NCI-H1417 treated with DMSO at 0.1 percent for 48 hours (cell line): ENCODE measurements at places on chromosomes 2 and 18.

DNA sequence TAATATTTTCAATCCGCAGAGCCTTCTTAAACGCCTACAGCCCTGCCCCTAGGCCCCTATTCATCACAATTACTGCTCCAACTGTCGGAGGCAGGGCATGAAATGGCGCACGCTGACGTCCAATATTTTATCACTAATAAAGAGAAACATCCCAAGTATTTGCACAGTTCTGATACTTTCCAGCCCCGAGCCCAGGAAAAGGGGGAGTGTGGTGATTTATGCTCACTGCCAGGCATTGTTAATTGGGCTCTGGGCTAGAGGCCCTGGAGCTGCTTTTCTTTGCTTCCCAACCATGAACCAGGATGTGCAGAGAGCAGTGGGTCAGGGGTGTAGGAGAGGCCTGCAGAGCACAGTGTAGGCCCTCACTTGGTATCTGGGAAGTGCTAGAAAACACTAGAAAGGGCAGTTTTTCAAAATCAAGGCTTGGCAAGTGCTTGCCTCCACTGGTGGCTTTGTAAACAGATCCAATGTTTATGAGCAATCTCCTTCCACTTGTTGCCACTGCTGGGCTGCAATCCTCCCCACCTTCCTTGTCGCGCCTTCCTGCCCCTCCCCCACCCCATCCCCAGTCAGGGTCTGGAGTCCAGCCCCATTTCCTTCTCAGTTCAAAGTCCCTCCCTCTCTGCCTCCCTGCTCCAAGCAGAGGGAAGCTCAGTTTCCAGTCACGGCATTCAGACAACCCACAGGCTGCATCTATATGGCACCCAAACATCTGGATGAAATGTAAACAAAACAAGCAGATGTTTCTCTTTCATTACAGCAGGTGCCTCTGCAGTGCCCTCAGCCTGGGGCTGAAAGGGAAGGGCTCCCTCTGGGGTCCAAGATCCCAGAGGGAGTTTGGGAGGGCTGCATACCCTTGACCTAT, 83.9 kb upstream of the PKDCC start:
- DNase-seq: no peak

DNA sequence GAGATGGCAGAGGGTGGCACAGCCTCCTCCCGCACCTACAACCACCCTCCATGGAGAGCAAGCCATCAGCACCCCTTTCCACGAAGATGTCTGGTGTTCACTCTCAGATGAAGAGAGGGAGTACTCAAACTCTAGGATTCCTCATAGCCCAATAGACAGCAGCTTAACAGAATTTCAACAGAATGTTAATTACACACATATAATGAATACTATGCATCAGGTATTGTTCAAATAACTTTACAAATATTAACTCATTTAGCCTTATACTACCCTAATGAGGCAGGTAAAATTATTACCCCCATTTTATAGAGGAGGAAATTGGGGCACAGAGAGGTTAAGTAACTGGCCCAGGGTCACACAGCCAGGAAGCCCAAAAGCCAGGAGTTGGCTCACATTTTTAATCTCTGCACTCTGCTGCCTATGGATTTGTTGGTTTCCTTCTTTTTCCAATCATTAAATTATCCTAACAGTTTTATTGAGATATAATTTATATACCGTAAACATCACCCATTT, 39.0 kb downstream of the HS1BP3 start:
- no peak for DNase-seq

DNA sequence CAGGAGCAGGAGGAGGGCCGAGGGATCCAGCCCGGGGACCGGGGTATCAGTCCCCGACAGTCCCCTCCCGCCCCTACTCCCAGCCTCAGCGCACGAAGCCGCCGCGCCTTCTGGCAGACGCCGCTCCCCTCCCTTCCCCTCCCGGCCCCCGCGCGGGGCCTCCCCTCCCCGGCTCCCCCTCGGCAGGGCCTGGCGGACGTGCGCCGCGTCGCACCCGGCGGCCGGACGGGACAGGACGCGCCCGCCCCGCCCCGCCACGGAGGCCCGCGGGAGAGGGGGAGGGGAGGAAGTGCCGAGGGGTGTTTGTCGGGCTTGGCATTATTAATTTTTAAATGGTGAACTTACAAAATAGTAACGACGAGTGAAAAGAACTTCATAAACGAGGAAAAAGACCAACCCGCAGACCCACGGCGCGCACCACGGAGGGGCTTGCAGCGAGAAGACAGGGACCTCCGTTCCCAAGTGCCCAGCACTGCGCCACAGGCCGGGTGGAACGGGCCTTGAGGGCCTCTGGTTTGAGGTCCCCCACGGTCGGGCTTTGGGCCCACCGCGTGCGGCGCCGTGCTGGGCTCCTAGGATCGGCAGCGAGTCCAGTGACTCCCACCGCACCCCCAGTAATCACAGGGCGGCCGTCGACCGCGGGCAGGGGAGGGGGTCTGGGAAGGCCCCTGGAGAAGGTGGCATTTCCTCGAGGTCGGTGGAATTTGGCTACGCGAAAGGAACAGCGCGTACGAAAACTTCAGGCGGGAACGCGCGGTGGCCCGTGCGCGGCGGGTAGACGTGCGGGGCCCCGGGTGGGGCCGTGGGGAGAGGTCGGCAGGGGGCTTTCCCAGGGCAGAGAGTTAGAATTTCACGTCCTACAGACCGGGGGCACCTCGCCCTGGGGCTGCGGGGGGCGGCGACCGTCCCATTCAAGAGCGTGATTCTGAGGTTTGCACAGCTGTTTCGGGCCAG, 954 bp upstream of the CTDSP1 start:
- no peak for DNase-seq

DNA sequence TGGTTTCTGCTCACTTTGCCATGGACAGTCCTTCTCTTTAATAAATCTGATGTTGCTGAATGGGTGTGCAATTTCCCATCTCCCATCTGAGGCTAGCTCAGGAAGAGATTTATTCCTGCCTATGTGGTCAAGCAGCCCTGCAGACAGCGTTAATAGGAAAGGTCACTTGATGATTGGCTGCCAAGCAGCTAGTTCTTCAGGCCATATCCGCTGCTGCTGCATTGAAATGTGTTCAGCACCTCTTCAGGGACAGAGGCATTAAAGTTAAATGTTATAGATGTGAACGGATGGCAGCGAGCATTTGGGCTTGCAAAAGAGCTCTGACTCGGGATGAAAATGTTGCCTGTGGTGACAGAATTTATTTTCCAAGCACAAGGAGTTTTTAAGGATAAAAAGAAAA, 474.2 kb downstream of the PIK3C3 start:
- no peak for DNase-seq

GRCh38 chr2:9565436-9566153, 10.0 kb upstream of the ADAM17 start:
- no peak for DNase-seq

DNA sequence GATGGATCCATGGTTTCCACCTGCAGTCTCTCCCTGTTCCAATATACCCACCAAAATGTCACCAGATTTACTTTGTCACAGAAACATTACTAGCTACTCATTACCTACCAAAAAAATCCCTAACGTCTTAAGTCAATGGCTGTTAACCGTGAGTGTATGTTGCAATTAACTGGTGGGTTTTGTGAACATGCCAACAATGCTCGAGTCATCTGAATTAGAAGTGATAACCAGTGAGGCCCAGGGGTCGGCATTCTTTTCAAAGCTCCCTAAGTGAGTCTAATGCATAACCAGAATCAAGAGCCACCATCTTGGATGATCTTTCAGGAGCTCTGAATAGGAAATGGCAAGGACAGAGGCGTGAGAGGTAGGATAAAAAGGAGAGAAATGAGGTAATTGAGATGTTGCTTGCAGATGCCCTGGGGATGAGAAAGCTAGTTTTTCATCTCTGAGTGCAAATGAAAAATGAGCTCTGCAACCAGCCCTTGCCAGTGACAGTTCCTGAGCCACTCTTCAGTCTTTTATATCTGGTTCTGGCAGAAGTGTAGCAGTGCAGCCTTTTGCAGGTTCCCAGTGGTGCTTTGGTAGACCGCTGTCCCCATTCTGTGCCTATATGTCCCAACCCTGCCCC, 130.0 kb upstream of the RND3 start:
- no peak for DNase-seq

GRCh38 chr18:2293109-2293839, 278.0 kb downstream of the METTL4 start:
- DNase-seq: no peak

DNA sequence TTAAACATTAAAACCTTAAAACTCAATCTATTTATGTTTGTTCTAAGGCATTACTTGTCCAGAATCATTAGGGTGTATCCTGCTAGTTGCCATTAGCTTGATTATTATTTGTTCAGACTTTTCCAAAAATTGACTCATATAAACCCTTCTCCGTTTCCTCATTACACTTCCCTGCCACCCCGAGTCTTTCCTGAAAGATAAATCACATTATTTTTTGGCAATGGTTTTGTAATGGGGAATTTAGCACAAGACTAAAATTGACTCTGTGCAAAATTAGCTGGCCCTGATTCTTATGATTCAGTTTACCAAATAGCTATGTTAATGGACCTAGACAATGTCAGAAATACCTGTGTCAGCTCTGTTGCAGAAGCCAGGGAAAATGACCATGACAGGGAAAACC, 112.2 kb upstream of the NT5C1B start:
- no peak for DNase-seq

DNA sequence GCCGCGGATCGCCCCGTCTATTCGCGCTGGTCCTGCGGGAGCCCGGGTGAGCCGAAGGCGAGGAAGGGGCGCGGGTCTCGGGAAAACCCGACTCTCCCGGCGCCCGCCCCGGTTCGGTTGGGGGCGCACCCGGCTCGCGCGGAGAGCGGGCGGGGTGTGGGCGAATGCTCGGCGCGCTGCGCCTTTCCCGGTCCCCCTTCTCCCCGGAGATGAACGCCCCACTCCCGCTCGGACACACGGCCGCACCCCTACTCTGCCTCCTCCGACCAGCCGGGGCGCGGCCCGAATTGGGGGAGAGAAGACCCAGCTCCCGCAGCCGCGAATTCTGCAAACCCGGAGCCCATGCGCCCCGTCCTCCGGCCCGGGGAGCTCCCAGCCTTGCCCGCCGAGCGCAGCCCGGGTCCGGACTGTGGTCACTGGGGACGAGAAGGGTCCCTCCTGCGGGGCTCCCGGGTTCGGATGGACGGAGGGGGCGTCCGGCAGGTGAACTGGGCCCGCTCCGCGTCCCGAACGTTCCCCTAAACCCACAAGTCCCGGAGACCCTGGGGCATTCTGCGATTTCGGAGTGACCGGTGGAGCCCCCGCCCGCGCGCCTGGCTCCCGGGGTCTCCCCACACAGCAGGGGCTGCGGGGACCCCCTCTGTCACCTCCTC, 734 bp downstream of the KCNG2 start:
- DNase-seq: no peak

DNA sequence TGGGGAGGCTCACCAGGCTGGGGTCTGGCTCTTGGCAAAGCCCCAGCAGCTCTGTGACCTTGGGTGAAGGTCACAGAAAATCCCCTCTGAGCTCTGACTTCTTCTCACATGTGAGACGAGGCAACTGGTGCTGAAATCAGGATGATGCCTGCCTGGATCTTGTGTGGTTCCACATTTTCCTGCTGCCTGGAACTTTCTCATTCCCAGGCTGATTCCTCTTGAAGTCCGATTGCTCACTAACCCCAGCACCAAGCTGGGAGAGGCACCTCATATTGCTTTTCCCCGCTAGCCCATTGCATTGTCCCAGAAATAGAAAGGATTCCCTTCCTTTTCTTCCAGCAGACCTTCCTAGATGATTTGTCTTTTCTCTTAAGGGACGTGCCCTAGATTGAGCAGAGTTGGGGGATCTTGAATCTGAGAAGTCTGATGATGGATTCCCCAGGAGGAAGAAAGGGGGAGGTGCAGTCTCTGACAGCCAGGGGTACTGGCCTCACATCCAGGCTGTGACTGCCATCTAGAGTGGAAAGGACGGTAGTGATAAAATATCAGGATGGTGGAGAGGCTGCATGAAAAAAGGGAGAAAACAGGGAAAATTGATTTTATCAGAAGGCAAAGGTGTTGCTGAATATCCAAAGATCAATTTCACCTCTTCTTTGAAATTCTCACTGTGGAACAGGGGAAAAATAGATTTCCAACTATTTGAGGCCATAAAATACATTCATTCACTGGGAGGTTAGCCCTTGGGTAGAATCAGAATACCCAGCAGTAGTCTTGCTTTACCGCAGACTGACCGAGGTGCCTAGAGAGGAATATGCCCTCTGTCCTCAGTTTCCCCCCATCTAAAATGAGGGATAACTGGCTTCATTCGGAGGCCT, 96.3 kb downstream of the FAM210A start:
- no peak for DNase-seq

- DNase-seq: no peak
Measured at GRCh38 chr18:64294967-64295366, 146.1 kb upstream of the LINC00305 start.

DNA sequence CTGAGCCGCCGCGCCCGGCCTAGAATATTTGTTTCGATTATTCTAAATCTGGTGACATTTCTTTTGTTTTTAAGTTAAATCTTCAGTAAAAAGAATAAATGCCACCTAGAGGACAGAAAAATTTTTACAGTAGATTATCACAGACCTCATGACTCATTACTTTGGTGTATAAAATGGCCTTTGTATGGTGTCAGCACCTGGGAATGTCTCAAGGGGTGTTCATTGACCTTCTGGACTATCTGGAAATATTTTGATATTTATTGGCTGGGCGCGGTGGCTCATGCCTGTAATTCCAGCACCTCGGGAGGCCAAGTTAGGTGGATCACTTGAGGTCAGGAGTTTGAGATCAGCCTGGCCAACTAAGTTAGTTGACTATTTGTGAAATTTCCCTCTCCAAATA, 30.3 kb upstream of the SLC30A6 start:
- DNase-seq: no peak

DNA sequence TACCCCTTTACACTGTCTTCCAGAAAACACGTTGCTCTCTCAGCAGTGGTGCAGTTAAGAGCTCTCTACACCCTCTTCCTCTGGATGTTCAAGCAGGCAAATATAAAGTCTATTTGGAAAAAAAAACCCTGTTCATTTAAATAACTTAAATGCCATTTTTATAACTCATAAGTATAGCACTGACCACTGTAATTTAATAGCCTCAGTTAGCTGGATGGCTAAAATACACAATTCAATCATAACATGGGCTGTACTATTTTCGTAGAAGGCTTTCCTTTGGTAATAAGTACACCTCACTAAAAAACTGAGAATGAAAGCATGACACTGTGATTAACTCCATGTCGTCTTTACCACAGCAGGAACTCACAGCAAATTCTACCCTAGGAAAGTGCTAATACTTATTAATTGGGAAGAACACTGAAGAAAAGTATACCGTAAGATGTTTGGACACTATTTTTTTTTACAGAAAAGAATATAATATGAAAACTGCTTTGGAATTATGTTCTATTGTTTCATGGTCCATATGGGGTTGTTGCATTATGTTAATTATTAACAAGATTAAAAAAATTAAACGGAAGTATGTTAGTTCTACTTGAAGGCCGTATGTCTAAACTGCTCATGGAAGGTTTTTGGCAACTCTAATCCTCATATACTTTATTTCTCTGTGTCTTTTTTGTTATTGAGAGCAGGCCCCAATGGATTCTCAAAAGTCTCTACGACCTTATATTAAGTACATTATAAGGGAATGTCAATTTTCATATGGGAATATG, 269.1 kb downstream of the ZNF385B start:
- DNase-seq: no peak

- DNase-seq: no peak
Measured at GRCh38 chr2:237942513-237942899, 24.3 kb upstream of the UBE2F start.
